AG09319 (cell line): ENCODE measurements at places on chromosomes 1 and 21.

DNA sequence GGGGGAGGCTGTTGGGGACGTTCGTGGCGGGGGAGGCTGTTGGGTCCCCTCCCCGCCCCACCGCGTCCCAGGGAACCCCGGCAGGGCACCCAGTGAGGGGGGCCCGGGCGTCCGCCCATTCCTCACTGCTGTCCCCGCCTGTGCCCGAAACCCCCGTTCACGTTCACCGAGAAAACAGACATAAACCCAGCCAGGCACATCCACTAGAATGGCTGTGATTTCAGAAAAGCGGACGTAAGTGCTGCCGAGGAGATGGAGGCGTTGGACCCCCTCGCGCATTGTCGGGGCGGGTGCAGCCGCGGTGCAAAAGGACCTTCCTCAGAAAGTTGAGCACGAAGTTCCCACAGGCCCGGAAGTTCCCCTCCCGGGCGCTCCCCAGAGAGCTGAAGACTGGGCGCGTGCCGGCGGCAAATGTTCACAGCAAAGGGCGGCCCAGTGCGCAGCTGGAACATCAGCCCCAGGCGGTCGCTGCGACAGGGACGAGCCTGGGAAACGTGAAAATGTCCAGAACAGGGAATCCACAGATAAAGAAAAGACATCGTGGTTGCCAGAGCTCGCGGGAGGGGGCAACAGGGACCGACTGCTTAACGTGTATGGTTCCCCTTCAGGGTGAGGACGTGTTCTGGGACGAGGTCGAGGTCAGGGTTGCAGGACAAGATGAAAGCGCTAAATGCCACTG lies 18.5 kb upstream of the SAMD11 start:
- DNase-seq: no peak

DNA sequence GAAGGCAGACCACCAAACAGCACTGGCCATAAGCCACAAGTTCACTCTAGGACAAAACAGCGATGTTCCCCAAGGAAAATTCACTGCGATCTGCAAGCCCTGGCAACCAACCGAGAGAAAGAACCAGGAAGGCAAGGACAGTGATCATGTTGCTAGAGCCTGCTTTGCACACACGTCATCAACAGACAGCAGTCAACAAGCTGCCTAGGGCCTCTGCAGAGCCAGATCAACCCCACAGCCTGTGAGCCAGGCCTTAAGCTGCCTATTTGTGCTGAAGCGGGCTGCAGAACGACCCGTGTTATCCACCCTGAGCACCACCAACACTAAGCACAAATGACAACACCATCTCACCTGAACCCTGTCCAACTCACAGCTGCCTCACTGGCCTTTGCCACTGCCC lies 6.2 kb upstream of the YRDC start:
- DNase-seq: no peak

DNA sequence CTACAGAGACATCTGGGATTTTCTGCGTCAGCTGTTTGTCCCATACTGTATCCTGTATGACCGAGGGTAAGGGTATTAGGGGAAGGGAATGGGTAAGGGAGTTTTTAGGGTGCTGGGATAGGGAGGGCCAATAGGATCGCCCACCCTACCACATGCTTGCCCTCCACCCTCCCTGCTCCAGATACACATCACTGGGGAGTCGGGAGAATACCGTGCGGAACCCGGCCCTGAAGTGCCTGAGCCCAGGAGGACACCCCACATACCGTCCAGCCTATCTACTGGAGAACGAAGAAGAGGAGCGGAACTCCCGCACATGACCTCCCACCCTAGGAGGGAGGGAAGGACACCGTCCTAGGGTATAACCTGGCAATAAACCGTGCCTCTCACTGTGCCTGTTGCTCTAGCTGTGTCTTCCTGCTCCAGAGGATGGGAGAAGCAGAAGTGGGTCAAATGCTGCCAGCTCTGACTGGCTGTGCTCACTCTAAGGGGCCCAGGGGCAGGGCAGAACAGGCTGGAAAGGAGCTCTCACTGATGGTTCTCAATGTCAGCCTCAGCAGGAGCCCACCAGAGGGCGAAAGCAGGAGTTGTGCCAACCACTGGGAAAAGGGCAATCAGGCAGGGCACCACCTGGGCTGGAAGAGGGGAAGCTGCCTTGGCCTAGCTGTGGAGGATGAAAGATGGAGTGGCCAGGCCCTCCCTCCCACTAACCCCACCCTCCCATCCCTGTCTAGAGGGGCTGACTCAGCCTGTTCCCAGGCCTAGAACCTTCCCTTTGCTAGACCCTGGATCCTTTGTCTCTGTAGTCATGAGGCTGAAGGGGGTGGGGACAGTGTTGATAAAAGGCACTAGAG lies 440 bp upstream of the LENEP start:
- no peak for DNase-seq

GRCh38 chr1:48051466-48052126 lies 54.4 kb upstream of the TRABD2B start:
- DNase-seq: no peak

DNA sequence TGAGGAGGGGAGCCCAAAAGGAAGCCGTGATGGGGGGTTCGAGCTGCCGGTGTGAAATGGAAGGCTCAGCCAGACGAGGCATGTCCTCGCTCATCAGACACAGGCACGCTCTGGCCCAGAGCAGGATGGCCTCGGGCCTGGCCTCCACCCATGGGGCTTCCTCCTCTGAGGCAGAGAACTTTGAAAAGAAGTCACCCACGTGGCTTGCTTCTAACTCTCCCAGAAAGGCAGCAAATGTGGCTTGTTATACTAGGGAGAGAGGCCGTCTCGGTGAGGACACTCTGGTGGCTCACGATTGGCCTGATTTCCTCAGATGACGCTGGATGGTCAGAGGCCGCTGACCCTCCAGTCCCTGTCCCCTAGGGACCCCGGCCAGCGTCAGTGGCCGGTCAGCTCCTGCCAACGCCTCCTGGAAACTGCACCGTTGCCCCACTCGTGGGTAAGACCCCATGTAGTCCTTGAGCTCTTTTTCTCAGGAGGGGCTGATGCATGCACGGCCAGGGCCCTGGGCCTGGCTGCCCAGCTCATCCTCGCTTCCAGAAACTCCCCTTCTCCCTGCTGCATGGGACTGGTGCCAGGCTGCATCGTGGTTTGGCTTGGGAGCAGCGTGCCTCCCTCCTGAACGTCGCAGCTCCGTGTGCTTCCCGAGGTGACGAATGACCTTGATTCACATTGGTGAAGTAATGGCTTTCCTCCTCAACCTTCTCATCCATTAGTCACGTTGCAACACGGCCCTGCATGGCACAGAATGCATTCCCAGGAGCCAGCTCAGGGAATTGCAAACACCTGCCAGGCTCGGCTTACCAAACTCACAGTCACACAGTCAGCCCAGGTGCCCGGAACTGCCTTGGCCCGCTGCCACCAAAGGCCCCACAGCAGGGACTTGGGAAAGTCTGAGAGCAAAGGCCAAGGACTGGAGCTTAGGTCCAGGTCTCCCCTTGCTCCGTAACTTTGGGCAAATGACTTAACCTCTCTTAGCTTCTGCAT lies 58.8 kb downstream of the TOMM20 start:
- no peak for DNase-seq

DNA sequence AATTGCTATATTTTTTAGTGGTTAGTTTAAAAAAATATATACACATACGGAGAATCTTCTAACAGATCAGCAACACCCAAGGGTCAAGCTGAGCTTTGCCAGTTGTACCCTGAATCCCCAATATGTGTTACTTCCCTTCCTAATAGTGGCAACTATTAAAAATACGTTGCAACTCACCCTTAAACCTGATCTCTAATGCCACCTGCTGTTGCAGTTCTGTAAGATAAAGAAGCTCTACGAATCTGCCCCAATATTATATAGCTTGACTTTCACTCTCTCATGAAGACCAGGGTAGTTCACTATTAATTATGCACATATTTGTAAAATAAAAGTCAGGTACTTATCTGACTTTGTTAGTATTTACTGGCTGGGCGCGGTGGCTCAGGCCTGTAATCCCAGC lies 58.4 kb downstream of the ASH1L start:
- DNase-seq: no peak

- DNase-seq: no peak
Observed at GRCh38 chr1:110174961-110175360, 24.7 kb downstream of the SLC6A17 start.

GRCh38 chr1:109490029-109490933 lies 3.6 kb upstream of the CYB561D1 start:
- no peak for DNase-seq

- DNase-seq: no peak
Observed at GRCh38 chr1:11188858-11189451, at the start of gene ANGPTL7. Gene ANGPTL7 (plus strand): TSS chr1:11189355. CDS start chr1:11189580, 225 bp downstream.

- DNase-seq: no peak
Observed at GRCh38 chr1:205244384-205244783, 16.6 kb downstream of the TMCC2 start.

DNA sequence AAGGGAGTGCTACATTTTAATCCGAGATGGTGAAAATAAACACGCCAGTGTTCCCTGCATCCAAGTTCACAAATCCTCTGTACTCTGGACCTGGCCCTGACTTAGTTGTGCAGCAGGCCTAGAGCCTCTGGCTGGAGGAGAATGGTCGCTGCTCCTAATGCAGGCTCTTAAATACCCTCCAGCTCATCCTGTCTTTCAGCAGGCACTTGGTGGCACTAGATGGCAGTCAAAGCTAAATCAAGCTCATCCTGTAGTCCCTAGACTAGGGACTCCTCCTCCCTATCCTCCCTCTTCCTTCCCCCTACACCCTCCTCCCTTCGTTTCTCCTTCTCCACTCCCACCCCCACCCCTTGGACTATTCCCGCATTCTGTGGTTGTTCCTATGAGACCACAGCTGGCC lies 41.6 kb upstream of the MTR start:
- DNase-seq: no peak

GRCh38 chr1:101363891-101364318 lies 127.1 kb downstream of the S1PR1 start:
- no peak for DNase-seq

- DNase-seq: no peak
Observed at GRCh38 chr1:7497107-7497637, 273.9 kb upstream of the VAMP3 start.

GRCh38 chr21:18403735-18404450 lies at the start of gene TMPRSS15:
Gene TMPRSS15 (minus strand): TSS chr21:18403785. CDS start chr21:18403622, 163 bp downstream.
- DNase-seq: no peak

- DNase-seq: no peak
Observed at GRCh38 chr1:55822891-55823290, 607.7 kb upstream of the USP24 start.

DNA sequence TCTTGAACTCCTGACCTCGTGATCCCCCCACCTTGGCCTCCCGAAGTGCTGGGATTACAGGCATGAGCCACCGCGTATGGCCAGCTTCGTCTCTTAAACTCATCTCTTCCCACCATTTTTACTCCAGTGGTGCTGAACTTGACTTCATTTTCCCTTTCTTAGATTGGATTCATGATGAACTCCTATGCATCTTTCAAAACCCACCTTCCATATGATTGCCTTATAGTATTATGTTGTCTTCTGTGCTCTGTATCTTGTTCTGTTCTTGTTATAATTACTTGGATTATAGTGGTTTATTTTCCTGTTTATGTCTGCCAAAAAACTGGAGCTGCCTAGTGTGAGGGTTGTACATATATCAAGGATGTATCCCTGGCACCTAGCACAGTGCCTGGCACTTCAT lies 110.8 kb upstream of the GADD45A start:
- DNase-seq: no peak

- no peak for DNase-seq
Observed at GRCh38 chr1:193060406-193060805, 994 bp downstream of the RO60 start.

GRCh38 chr21:35063428-35064172 lies 14.5 kb upstream of the RUNX1 start:
- no peak for DNase-seq

DNA sequence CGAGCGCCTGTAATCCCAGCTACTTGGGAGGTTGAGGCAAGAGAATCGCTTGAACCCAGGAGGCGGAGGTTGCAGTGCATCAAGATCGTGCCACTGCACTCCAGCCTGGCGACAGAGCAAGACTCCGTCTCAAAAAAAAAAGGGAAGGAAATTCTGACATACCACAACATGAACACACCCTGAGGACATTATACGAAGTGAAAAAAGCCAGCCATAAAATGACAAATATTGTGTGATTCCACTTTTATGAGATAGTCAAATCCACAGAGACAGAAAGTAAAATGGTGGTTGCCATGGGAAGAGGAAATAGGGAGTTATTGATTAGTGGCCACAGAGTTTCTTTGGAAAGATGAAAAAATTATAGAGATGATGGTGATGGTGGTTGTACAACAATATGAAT lies 41.7 kb downstream of the EVI5 start:
- no peak for DNase-seq

DNA sequence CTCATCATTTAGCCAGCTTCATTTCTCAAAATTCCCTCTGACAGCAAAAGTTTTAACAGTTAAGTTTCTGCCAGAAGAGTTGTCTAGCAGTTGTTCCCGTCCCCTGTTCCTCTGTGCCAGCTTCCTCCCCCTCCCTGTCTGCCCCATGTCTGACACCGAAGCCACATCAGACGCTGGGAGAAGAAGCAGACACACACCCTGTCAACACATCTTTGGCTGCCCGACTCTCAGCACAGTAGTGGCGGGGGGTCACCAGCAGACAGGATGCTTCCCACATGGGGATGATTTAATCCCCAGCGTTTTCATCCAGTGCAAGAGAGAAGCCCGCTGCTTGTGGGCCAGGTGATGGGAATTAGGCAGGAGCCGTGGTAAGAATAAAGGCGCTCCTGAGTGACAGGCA lies 379.4 kb upstream of the RUNX1 start:
- DNase-seq: no peak

- DNase-seq: no peak
Observed at GRCh38 chr1:156821801-156822200, 5.2 kb upstream of the SH2D2A start.

DNA sequence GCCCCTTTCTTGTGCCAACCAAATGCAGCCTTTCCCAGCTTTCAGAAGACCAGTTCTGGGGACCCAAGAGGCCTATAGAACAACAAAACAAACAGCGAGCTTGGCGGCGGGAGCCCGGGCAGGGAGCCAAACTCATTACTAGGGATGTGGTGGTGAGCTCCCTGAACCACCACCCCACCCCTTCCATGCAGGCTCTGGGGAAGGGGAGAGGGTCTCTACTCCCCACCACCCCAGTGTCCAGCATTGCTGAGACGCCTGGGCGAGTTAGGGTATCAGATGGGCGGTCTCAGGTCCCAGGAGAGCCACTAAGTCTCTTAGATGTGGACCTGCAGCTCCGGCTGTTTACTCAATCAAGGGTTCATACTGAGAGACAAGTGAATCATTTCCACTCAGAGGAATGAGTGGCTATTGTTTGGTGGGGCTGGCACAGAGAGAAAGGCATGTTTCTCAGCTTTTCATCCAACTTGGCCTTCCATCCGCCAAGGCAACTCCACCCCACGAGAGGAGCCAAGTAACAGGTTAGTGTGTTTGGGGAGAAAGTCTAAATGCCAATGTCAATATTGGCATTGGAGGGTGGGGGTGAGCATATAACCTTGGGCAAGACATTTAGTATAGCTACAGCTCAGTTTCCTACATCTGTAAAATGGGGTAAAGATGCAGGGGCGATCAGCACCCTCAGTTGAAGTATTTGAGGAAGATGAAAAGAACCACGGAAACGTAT lies 40.9 kb downstream of the PLXNA2 start:
- DNase-seq: no peak

- DNase-seq: no peak
Observed at GRCh38 chr1:27448982-27449381, 41.0 kb downstream of the WASF2 start.
